ENCODE measurements at places on chromosomes 12 and 14.
A peak's percentile ranks its signal among the peaks of the same experiment; 100 is the strongest.

GRCh38 chr14:105367116-105368031 lies 31.0 kb upstream of the TEX22 start:
- DNase-seq: no peak

DNA sequence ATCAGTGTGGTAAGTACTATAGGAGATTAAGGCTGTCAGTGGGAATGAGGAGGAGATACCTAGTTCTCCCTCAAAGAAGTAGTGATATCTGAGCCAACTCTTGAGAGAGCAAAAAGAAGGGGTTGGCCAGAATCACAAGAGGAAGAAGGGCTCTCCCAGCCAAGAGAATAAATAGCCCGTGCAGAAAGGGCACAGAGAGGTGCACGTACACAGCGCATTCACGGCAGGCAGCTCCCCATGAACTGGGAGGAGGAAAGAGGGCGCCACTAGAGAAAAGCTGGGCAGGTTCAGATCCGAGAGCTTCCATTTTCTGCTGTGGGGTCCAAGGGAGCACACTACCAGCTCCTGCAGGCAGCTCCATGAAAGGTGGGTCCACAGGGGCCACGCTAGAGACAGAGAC lies 59.9 kb downstream of the PPP2R5E start:
- DNase-seq: no peak

GRCh38 chr12:51482929-51483697 lies 58.5 kb downstream of the SLC4A8 start:
- DNase-seq: no peak

- DNase-seq: peak; percentile 22
Observed at GRCh38 chr14:105315211-105315721, 718 bp downstream of the PACS2 start.

All from SW 1271 (cell line).